Omental fat pad (tissue), 4 donors: ENCODE measurements at places on chromosomes 7 and 10. TPM values are rescaled to one million over a fixed set of nuclear protein-coding genes. Genes with fewer than 3 reads are reported as not detected.

WNT8B gene
- total RNA-seq = not detected

DRGX gene
- not detected for total RNA-seq

C10orf67 gene
- total RNA-seq = 0.60 TPM

NACAD gene
- total RNA-seq = 4.4 TPM

NPTX2 gene
- total RNA-seq = 2.8 TPM

GALNT17 gene
- 12.6 TPM for total RNA-seq

TMEM270 gene
- total RNA-seq = not detected

STEAP1B gene
- 2.0 TPM for total RNA-seq

FRG2B gene
- not detected for total RNA-seq

SPDYE2 gene
- not detected for total RNA-seq
